Thymus (tissue), 14 donors: ENCODE measurements at places on chromosomes 3 and 15.

- DNase-seq, result no peak
These were observed 81.7 kb downstream of the CD47 start for GRCh38 chr3:108008931-108009639.

- no peak for DNase-seq
These were observed 35.8 kb upstream of the SLC6A11 start for GRCh38 chr3:10780243-10780642.

GRCh38 chr15:94125698-94126097 is 105.7 kb upstream of the MCTP2 start:
- DNase-seq, result no peak

DNA sequence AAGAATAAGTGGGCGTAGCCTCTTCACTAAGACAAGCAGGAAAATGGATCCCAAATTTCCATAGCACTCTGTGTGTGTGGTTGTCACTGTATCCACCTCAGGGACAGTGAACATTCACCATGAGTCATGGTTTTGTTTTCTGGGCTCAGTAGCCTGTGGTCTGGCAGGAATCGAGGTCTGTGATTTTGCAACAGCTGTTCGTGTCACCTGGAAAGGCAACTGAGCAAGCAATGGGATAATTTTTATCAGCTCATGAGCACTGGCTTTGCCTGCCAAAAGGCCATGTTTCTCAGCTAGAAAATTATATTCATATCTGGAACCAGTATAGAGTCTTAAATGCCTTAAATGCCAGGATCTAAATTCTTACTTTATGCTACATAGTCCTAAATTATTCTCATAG is 60.9 kb downstream of the STRIT1 start:
- DNase-seq, result no peak

GRCh38 chr15:45048794-45049631 is 26.0 kb downstream of the SORD start:
- no peak for DNase-seq

DNA sequence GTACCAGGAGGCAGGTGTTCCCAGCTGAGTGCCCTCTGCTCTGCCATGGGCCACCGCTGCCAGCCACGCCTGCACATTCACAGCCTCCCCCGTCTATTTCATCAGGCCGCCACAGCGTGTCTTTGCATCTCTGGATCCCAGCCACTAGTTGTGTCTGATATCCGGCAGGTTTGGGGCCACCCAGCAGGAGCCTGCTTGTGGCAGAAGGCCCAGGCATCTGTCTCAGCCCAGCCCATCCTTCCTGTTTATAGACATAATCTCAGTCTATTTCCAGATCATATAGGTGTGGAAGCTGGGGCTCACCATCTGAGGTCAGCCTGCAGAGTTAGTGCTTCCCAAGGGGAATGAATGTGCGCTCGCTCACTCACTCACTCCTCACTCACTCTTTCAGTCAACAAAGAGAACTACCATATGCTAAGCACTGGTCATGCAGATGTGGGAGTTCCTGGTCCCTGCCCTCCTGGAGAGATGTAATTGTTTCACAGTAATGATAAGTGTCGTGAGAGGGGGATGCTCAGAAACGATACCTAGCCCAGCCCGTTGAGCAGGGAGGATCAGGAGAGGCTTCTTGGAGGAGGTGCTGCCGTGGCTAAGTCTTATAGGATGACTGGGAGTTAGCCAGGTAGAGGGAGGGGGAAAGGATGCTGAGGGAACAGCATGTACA is 60.6 kb downstream of the FGD5 start:
- DNase-seq, result no peak

DNA sequence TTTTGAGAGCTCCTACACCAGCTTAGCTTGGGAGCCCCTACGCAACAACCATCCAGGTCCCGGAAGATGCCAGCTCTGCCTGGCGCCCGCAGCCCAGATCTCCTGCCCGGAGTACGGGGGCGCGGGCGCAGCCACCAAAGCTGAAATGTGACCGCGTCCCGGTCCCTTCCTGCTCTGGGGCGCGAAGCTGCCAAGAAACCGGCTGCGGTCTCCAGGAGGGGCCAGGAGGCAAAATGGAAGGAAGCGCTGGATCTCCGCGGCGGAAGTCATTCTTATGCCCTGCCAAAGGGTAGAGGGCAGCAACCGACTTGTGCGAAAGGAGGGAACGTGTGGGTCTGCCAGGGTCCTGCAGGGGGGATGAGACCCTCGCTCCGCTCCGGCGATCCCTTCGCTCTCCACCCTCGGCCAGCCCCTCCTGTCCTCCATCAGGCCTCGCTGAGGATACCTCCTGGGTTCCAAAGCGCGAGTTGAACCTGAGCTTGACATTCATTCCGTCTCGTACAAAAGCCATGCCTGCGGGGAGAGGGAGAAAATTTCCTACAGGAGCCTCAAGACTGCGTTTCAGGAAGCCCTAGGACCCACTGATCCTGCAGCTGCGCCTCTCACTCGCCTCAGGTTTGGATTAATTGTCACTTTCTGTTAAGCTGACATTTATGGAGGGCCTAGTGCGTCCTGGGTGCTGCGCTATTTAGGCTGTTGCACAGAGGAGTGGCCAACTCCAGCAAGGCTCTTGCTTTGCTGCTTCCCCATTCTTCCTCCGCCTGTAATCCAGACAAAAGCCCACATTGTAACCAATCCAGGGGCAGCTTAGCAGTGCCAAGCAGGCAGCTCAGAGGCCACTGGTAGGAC is 98.3 kb upstream of the VGLL3 start:
- peak; percentile 49 for DNase-seq

- no peak for DNase-seq
These were observed 146.1 kb upstream of the TMCO5A start for GRCh38 chr15:37788330-37788729.

- no peak for DNase-seq
These were observed 1021.0 kb downstream of the MCTP2 start for GRCh38 chr15:95252404-95252803.

DNA sequence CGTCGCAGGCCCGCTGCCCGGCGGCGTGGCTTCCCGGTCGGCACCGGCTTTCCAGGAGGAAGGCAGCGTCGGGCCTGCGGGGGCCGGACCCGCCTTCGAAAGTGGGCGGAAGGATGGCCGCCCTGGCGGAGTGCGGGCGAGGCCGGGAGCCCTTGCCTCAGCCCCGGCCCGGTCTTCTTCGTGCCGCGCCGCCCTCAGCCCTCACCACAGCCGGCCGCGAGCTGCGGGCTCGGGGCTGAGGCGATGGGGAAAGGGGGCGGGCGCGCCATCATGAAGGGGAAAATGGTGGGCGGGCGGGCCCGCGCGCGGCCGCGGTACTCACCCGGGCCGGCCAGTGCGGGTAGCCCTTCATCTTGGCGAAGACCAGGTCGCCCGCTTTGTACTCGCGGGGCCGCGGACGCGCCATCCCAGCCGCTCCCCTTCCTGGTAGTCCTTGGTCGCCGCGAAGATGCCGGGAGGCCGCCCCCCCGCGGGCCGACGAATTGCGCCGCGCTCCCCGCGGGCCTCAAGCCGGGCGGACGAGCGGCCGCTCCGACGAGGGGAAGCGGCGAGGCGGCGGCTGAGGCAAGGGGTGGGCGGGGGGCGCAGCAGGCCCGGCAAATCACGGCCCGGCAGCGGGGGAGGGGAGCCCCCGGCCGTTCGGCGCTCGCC is 489 bp downstream of the HDGFL3 start:
- DNase-seq, result peak; percentile 24

GRCh38 chr3:57397175-57398026 is 104.9 kb upstream of the ASB14 start:
- peak; percentile 56 for DNase-seq

GRCh38 chr15:93486407-93487117 is 397.6 kb upstream of the RGMA start:
- DNase-seq, result no peak
